Stimulated activated CD4-positive, alpha-beta T cell treated with anti-CD3 and anti-CD28 coated beads, Interleukin-2, amount 100 ng/mL, for 24 hours (primary cell): ENCODE measurements at places on chromosomes 5 and 9.

- DNase-seq, result no peak
Measured at GRCh38 chr9:121926351-121926801, 166.7 kb downstream of the TTLL11 start.

DNA sequence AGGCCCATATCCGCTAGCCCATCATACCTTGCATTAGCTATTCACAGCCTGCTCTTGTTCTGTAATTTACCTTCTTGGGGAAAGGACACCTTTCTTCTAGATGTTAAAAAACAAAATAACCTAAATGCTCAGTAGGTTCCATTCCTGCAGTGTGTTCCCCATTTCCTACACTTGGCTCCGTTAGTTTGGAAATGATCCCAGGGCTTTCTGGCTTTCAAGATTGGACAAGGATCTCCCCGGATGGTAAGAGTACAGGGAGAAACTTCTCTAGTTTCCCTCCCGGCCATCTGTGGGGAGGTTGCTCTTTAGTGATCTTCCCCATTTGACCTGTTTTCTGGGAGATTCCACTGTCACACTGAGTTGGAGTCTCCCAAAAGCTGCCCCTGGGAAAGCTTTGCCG, 27.3 kb upstream of the STC2 start:
- DNase-seq, result no peak

DNA sequence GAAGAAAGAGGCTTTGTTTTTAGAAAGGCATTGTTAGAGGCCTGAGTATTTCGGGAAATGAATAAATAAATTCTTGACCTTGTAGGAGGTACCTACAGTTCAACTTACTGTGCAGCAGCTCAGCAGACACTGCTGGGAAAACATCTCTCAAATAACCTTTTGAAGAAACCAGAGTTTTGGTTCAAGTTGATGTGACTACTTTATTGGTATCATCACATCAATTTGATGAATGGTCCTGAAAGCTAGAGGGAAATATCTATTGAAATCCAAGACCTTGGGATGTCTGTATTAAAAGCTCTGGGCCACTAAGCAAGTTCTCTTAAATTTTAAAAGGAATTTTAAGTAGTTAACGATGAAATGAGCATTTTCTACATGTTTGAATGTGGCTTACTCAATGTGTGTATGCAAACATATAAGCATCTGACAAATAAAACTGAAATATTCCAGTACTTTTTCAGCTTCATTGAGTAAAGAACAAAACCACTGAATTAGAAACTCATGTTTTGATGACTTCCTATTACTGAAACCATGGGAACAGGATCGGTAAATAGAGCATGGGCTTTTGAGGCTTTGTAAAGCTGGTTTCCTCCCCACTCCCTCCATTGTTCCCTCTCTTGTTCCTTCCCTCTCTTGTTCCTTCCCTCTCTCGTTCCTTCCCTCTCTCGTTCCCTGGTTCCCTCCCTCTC, 36.7 kb downstream of the SLC27A6 start:
- no peak for DNase-seq

DNA sequence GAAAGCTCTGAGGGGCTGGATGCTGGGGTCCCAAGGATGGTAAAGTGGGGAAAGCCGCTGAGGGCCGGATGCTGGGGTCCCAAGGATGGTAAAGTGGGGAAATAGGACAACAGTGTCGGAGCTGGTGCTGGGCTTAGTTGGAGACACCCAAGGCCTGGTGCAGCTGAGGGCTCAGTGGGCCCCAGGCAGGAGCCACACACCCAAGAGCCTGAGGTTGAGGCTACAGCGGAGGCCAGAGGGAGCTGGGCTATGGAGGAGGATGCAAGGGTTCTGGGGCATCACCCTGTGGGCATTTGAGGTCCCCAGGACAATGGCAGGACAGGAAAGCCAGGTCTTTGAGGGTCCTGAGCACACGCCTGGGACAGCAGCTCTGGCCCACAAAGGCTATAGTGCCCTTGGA, 19.1 kb upstream of the SLC9A3 start:
- DNase-seq, result no peak

DNA sequence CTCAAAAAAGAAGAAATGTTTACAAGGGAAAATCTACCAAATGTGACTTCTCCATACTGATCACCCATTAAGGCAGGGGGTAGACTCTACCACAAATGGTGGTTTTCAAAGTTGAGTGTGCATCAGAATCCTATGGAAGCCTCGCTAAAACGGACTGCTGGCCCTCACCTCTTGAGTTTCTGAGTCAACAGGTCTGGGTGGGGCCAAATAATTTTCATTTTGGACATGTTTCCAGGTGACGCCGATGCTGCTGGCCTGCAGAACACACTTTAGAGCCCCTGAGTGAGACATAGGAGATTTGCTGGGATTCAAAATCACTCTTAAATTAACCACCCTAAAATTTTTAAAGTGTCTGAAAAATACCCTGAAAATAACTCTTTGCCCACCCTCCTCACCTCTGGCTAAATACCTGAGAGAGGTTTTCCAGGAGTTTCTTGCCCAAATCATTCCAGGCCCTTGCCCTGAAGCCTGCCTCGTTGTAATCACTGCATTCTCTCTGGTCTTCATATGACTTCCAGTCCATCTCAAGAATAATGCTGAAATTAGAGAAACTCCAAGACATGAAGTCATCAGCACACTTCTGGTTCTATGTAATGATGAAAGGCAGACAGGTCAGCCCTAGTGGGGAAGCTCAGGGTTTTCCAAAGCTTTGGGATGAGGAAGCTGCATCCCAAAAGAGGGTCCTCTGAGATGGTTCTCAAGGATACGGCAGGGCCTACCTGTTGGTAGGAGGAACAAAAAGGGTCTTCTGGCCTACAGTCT, 18.2 kb downstream of the C9orf152 start:
- no peak for DNase-seq

- no peak for DNase-seq
Measured at GRCh38 chr5:145925353-145925752, 11.0 kb upstream of the SH3RF2 start.

DNA sequence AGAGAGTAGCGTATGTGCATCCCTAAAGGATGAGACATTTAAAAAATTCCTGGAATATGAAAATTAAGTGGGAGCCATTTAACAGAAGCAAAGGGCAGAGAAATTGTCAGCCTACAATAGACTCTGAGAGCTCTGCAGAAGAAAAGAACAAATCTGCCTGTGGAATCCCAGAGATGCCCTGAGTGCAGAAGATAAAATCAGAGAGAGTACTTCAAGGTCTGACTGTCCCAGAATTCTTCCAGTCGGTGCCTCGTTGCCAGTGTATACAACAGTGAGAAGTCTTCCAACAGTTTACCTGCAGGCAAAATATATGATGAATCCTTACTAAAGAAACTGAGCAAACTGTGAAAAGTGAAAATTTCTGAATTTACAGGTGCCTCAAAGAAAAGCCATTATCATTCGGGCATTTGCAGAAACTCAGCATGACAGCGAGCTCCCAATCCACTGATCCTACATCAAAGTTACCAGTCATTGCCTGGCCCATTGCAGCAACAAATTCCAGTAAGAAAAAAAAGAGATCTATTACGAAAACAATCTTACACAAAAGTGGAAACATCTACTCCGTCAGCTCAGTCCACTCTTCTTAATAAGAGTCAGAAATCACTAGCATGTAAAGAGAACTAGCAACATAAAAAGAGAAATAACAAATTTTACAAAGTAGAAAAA, 92.8 kb upstream of the VCAN start:
- no peak for DNase-seq

GRCh38 chr5:147532156-147532555, 22.3 kb upstream of the DPYSL3 start:
- DNase-seq, result no peak

DNA sequence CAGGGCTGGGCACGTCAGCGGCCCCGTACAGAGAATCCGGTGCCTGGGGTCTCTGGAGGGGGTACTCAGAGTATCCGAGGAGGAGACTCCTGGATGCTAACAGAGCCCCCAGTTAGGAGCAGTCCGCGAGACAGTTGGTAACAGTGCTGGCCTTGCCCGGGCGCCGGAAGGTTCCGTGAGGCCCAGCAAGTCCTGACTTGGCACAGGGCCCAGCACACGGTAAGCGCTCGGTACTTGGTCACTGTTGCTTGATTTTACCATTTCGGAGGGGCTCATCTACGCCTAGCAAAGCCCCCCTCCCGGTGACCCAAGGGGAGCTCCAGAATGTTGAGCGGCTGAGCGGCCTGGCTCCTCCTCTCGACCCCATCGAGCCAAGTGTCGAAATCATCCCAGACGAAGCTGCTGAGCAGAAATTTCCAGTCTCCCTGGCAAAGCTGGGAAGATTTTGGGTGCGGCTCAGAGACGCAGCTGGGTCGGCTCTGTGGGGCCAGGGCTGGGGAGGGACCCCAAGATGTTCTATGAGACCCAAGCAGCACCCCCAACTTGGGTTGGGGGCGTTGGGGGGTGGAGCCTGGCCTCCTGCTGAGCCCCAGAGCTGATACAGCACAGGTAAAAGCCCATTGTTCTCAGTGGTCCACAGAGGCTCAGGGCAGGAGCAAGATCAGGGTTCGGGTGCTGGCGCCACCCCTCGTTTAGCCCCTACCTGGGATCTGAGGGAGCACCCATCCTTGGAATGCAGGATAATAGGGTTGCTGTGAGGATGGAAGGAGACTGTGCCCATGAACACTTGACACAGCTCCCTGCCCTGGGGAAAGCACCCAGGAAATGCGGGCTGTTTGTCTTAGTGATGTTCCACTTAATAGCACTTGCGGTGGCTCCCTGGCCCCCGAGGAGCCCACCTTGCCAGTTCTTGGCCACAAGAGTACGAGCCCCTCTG, 137.2 kb downstream of the C9orf50 start:
- DNase-seq, result peak; percentile 34

GRCh38 chr5:33937017-33937706, 976 bp downstream of the RXFP3 start:
- DNase-seq, result no peak

DNA sequence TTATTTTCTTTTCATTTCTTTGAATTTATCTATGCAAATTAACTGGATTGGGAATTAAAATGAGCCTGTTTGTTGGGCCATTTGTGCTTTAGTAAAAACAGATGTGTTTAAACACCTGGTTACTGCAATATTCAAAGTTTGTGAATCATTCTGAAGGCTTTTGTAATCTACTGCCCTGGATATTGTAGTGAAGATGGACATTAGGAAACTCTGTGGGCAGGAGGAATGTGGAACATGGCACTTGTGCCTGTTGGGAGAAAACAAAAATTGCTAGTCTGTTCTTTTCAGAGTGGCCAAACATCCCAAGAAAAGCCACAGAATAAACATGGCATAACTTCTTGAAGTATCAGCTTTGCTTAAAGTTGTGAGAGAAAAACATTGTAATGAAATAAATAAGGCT, 40.8 kb downstream of the CHSY3 start:
- DNase-seq, result no peak

GRCh38 chr5:3277590-3278196, 317.9 kb upstream of the IRX1 start:
- no peak for DNase-seq

- DNase-seq, result no peak
Measured at GRCh38 chr9:129724456-129725190, 28.2 kb downstream of the PTGES start.

- DNase-seq, result no peak
Measured at GRCh38 chr5:170809551-170809950, 26.0 kb downstream of the GABRP start.

DNA sequence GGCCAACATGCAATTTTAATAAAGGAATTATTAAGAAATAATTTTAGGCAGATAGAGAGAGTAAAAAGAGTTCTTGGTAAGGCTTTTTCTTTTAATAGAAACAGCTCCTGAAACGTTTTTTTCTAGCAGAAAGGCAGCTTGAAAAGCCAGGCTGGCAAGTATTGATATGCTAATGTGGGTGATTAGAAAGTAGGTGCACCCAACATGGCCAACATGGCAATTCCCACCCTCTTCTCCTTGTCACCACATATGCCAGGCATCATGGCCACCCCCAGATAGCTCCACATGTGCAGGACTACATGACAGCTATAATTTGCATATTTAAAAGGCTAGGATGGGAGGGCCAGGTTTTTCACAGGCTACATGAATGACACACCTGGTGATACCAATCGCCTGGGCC, 615.2 kb downstream of the PTPRD start:
- DNase-seq, result no peak

DNA sequence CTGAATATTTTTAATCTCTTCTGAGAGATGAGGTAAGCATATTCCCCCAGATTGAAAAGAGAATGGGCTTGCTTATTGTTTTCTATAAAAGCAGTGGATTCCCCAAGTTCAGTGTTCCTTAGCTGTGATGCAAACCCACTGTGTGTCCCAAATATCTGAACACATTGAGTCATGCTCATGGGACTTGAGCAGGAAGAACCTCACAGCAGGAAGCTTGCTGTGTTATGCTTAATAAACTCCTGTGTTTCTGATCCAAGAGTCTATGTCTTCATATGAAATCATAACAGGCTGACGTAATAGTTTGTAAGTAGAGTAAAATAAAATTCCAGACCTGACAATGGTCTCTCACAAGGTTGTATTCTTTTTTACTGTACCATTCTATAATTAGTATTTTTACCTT, 24.8 kb upstream of the LOX start:
- no peak for DNase-seq

- peak; percentile 15 for DNase-seq
Measured at GRCh38 chr9:137319739-137320551, 17.9 kb upstream of the NRARP start.

- DNase-seq, result no peak
Measured at GRCh38 chr9:6506571-6506970, 93.6 kb downstream of the UHRF2 start.
